Stimulated activated CD4-positive, alpha-beta T cell treated with anti-CD3 and anti-CD28 coated beads, TNF-alpha, amount 100 ng/mL, for 1 hour (primary cell): ENCODE measurements at places on chromosomes 6 and 20.

DNA sequence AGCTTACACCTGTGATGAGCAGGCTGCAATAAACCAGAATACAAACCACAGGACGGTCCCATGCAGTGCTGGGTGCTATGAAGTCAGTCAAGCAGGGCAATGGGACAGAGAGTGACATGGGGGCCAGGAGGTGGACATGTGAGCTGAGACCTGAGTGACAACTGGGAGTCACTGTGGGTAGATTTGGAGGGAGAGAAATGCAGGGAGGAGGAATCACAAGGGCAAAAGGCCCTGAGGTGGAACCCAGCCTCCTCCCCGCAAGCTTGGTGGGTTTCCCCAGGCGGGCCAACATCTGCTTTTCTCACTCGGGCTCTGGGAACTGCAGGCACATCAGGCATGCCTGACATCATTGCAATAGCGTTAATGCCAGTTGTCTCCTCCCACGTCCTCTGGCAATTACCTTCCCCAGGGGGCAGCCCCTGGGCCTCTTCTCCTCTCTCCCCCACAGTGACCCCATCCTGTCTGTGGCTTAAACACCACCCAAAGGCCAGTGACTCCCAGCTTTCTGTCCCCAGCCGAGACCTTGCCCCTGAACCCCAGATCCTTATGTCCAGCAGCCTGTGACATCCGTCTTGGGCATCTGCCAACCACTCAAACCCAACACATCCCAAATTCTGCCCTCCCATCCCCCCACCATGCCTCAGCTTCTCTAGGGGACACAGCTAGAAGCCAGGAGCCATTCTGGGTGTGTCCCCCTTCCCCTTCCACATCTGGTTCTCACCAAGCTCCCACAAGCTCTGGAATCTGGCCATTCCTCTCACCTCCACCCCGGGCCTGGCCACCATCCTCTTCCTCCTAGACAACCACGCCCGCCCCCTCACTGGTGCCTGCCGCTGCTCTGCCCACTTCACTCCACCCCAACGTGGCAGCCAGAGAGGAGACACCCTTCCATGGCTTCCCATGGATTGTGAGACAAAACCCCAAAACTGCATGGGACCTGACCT is 28.2 kb downstream of the PDRG1 start:
- no peak for DNase-seq

- no peak for DNase-seq
Measured at GRCh38 chr20:53840532-53840931, 229.9 kb downstream of the BCAS1 start.

GRCh38 chr6:17869010-17869752 is 118.3 kb downstream of the KIF13A start:
- no peak for DNase-seq

- no peak for DNase-seq
Measured at GRCh38 chr6:156694679-156695078, 82.5 kb upstream of the ARID1B start.

- DNase-seq = no peak
Measured at GRCh38 chr20:63061051-63061770, 54.4 kb upstream of the BHLHE23 start.

DNA sequence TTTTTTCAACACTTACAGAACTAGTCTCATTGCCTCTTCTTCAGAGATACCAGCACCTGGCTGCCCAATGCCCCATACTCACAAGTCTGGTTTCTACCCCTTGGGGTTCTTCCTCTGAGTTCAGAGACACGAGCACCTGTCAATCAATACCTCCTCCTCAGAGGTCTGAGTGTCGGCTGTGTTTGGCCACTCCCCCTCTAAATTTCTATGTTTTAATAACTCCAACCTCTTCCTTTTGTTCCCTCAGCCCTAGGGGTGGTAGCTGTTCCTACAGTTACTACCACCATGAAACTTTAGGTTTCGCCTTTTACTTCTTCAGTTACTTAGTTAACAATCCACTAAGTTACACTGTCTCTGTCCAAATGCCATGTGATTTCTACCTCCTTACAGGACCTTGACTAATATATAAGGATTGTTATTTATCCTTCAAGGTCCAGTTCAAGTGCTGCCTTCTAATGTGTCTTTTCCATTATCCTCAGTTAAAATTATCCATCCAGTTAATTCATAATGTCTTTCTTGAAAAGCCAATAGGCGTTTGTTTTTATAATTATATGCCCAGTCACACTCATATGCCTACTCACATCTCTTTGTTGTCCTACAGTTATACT is 14.6 kb upstream of the PHF20 start:
- no peak for DNase-seq

GRCh38 chr6:100343316-100344077 is 121.2 kb downstream of the SIM1 start:
- no peak for DNase-seq

- DNase-seq = no peak
Measured at GRCh38 chr6:33249732-33250630, 21.7 kb downstream of the VPS52 start.

DNA sequence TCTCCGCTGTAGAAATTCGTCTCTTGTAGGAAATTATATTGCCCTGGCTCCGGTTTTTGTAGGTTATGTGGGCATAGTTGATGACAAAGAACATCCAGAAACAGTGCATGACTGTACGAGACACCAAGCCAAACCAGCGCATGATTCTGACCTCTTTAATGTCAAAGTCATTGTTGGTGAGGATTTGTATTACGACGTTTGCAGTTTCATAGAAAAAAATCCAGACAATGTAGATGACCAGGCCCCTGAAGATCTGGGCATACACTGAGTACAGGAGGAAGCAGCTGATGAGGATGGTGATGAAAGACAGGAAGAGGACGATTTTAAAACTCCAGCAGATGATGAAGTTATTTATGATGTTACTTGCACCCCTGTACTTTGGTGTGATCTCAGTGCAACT is 39.1 kb upstream of the TBC1D22B start:
- no peak for DNase-seq

DNA sequence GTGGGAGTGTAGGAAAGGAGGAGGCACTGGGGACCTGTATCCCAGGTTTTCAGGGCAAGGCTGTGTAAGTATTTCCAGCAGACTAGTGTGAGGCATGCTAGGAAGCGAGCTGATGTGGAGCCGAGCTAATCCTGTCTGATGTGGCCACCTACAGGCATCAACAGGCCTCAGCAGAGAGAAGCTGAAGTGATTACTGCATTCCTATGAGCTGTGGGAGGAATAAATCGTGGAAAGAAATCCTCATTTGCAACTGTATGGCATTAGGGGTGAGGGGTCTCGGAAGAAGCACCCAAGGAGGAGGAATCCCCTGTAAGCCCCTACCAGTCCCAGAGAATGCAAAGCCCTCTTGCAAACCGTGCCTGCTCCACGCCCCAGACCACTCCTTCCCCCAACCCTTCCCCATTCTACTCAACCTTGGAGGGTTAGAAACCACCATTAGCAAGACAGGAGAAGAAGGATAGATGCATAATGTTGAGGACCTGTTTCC is 41.6 kb downstream of the C6orf15 start:
- no peak for DNase-seq

GRCh38 chr20:32304131-32304746 is 26.8 kb downstream of the KIF3B start:
- DNase-seq = no peak

DNA sequence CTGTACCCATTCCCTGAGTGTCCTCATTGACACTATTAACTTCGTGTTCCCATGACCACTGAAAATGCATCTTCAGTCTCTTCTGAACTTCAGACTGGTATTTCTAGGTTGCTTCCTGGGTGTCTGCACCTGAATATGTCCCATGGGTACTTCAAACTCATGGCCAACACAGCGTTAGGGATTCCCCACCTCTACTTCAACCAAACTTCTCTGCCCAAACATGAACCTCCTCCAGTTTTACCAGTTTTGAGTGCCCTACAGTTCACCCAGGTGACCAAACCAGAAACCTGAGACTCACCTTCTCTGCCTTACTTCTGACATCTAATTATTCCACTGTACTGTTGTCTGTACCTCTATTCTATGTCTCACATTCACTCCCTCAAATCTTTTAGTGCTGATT is 99.5 kb upstream of the SUPT3H start:
- no peak for DNase-seq

DNA sequence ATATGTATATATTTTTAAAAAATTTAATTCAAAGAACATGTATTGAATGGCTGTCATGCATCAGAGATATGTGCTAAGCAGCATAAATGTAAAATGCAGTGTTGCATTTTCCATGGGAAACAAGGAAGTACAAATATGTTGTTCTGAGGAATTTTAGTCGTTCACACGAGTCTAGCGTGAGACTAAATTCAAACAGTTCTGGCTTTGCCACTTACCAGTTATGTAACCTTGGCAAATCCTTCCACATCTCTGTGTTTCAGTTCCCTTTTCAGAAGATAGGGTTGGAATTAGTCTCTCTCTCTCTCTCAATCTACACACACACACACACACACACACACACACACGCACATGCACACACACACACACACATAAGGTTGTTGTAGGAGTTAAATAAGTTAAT is 305.4 kb downstream of the UTRN start:
- no peak for DNase-seq

DNA sequence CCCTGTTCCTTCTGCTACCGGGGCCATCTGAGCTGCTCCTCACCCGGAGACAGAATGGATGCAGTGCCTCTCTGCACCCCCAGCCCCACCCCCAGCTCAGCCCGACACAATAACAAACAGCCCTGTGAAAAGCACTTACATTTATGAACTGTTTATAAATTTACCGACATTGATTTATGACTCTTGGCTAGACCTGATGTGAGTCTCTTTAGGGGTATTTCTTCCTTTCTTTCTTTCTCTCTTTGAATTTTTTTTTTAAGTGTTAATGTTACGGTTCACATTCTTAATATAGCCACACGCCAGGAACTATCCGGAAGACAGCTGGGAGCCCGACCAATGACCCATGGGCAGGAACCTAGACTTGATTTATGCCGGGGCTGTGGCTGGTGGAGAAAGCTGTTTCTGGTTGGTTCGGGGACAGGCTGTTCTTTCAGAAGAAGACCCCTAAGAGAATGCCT is 266.3 kb downstream of the CDC5L start:
- DNase-seq = no peak

GRCh38 chr20:17722493-17723300 is 22.9 kb downstream of the BANF2 start:
- DNase-seq = no peak
